Effector CD4-positive, alpha-beta T cell (primary cell): ENCODE measurements at places on chromosomes 5 and 9.

- no peak for DNase-seq
Observed at GRCh38 chr5:149215478-149216090, 56.1 kb upstream of the AFAP1L1 start.

DNA sequence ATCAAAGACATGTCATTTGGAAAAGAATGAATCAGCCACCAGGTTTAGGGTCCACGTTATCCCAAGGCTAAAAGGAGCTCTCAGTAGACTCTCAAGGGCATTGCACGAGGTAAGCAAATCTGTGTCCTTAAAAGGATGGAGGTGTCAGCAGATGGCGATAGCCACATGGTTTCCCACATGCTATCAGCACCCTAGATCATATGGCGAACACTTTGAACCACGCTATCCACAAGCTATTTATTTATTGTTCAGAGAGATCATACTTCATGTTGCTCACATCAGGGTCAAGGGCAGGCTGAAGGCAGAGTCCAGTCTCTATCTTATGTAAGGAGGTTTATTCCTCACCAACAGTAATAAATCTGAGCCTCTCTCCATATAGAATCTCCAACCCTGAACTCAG is 43.7 kb downstream of the CDH6 start:
- DNase-seq: no peak

DNA sequence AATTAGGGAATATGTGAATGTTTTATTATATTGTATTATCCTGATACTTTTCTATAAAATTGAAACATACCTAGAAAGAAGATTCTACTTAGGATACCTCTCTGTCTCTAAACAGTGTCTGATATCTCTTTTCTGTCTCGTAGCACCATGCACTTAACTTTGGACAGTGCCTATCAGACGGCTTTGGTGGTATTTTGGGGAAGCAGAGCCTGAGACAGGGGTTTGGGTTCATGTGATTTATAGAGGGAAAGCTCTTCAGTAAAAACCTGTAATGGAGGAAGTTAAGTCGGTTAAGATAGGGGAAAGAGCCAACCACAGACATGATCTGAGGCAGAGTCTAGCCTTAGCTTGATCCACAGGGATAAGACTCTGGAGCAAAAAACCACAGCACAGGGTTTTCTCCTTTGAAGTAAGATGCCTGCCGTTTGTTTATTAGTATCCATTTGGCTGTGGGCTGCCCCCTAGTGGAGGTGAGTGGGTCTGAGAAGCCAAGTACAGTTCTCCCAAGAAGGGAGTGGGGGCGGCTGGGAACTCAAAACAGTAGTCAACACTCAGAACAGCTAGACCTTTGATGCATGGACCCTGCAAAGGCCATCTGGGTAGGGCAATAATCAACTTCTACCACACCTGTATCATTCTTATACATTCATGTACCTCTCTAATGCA is 141.2 kb upstream of the ASTN2 start:
- no peak for DNase-seq

GRCh38 chr5:72110394-72111013 is 3.2 kb downstream of the MAP1B start:
- no peak for DNase-seq

- DNase-seq: no peak
Observed at GRCh38 chr5:65548281-65548680, 14.7 kb downstream of the CENPK start.

- DNase-seq: no peak
Observed at GRCh38 chr9:133189826-133190225, 19.2 kb downstream of the OBP2B start.

DNA sequence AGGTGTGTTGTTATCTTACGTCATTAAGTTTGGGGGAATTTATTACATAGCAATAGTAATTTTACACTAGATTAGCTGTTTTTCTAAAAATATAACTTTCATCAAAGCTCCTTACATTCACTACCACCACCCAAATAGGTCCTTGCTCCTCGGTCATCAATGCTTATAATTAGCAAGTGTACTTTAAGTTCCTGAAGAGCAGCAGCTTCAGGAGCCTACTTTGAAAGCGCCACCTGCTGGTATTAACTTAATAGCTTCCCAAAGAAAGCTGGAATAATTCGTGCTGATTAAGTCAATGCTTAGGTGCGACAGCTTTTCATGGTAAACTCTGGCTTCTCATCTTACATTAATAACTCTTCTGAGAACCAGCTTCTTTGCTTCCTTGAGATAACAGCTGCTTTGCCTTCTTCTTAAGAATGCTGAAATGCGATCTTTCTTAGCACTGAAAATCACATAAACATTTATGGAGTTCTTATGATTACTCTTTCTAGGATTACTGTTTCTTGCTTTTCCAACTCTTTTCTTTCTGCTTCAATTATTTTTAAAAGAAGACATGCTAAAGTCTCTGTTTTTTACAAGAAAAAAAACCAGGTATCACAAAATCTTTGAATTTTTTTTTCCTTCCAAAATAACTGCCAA is 10.0 kb upstream of the C5 start:
- peak; percentile 22 for DNase-seq

DNA sequence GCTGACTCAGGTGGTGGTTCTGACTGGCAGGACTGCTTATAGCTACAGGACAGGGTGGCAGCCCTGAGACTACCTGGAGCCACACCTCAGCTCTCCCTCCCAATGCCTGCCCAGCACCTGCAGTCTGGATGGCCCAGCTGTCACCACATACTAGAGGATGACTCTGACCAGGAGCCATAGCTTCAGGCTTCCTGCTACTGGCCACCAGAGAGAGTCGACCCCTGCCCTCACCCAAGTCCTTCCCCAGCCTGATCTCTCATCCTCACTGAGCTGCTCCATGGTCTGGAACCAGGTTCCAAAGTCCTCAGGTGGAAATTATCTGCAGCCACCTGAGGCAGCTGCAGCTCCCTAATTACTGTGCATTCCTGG is 25.6 kb upstream of the TDRD7 start:
- DNase-seq: no peak

DNA sequence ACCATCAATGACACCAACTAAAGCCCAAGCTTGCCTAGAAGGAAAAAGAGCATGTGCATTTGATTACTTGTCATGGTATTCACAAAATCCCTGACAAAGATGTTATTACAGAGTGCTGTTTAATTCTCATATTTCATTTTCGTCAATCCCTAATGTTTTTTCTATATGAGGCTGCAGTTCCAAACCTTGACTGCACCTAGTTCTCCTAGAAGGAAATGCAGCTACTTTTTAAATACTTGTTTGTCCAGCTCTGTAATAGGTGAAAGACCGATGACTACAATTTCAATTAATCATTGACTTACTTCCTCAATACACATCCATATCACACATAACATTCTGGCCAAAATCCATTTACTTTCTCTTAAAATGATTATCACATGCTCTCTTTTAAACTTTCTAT is 28.1 kb downstream of the CEMIP2 start:
- no peak for DNase-seq

- no peak for DNase-seq
Observed at GRCh38 chr5:162037431-162037830, 30.1 kb upstream of the GABRG2 start.

DNA sequence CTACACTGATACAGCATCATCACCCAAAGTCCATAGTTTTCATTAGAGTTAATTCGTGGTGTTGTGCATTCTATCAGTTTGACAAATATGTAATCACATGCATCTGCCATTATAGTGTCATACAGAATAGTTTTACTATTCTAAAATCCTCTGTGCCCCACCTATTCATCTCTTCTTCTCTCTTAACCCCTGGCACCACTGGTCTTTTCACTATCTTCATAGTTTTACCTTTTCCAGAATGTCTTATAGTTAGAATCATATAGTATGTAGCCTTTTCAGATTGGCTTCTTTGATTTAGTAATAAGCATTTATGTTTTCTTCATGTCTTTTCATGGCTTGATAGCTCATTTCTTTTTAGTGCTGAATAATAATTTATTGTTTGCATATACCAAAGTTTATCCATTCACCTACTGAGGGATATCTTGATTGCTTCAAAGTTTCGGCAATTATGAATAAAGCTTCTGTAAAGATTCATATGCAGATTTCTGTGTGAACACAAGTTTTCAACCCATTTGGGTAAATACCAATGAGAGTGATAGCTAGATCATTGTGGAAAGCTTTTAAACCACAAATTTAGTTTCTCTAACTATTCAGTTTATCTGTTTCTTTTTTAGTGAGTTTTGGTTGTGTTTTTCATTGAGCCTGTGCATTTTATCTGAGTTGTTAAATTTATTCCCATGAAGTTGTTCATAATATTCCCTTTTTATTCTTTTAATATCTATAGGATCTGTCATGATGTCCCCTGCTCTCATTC is 84.9 kb downstream of the RALGPS1 start:
- no peak for DNase-seq

DNA sequence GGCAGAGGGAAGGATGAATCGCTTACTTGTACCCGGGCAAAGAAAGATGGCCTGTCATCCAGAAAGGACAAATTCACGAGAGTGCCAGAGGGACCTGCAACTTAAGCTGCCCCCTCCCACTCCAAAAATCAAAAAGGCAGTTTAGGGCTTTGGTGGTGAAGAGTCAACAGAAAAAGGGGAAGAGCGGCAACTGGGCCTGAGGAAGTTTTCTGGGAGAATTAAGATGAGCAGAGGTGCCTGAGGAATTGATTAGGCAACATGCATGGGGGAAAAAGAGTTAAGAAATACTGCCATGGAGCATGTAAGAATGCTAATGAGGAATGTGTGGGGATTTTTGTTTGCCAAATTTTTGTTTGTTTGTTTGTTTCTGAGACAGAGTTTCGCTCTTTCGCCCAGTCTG is 1.8 kb upstream of the ACTL7B start:
- no peak for DNase-seq

DNA sequence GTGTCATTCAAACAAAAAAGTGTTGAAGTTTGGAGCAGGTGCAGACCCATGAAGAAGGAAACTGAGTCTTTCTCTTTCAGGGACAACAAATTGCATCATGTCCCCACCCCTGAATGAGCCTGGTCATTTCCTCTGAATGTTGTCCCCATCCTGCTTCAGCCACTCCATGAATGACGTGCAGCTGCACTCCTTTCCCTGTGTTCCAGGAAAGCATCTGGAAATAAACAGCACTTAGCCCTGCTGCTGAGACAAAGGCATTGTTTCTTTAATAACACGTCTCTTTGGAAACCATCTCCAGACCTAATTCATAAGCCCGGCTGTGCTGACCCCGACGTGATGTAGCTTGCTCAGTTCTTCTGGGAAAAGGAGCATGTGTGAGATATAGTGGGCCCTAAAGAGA is 682.3 kb downstream of the BRINP1 start:
- no peak for DNase-seq

- no peak for DNase-seq
Observed at GRCh38 chr5:163552536-163552935, 47.1 kb downstream of the MAT2B start.

DNA sequence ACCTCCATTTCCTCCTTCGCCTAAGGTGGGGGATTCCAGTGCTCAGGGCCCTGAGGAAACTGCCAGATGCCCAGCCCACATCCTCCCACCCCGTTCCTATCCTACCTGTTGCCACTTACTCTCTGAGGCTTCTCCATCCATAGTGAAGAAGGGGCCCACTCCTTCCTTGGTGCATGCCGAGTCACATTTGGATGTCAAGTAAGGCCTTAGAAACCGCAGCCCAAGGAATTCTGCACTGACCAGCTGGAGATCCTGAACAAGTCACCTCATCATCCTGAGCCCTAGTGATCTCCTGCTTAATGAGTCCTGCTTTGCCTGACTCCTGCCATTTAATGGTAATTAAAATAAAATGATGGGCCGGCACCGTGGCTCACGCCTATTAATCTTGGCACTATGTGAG is 6.7 kb upstream of the TNIP1 start:
- no peak for DNase-seq

- DNase-seq: no peak
Observed at GRCh38 chr9:9412241-9412640, 1200.6 kb downstream of the PTPRD start.

DNA sequence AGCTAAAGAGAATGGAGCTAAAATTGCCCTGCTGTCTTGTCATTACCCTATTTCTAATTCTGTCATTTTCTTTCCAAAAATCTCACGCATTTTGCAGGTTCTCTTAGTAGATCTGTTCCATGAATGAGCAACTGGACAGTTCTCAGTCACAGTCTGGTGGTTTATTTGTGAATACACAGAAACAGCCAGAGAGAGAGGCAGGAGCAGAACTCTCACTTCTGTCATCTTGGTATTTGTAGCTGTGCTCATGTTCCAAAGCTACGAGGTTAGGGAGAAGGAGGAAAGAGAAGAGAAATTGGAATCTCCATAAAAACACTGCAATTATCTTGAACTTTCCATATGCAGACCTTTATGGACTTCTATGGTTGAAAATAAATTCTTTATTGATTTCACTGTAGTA is 118.0 kb upstream of the OR13F1 start:
- DNase-seq: no peak

- DNase-seq: no peak
Observed at GRCh38 chr5:71828291-71829040, 109.4 kb downstream of the CARTPT start.

- DNase-seq: no peak
Observed at GRCh38 chr9:125161284-125161918, 18.1 kb upstream of the SCAI start.
